ENCODE measurements at places on chromosomes 12 and 14. TPM values are rescaled to one million over a fixed set of nuclear protein-coding genes. Genes with fewer than 3 reads are reported as not detected.
A peak's percentile ranks its signal among the peaks of the same experiment; 100 is the strongest.

GRCh38 chr14:100487304-100487703 is 99.9 kb downstream of the BEGAIN start:
- no peak for DNase-seq
- H3K36me3 ChIP-seq, result peaks cover 5% of the 10 kb centered on the region
- no peak overlapping the region for H3K27ac ChIP-seq
- H3K4me1 ChIP-seq, result no peaks in the 10 kb centered on the region

Gene ASB2
- 0.54 TPM for total RNA-seq

DNA sequence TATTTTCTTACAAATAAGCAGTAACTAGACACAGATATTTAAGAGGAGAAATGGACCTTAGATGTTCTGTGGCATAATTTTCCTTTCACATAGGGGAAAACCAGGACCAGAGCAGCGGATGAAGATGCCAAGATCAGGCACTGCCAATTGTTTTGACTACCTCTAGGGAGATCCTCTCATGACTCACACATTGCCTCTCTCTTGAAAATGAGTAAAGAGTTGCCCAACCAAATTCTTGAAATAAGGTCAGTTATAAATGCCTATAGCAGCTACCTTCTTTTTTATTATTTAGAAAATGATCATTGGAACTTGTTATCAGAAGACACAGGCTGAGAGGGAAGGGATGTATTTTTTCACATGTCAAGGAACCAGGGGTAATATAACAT is 263.4 kb upstream of the PLEKHG7 start:
- H3K4me3 ChIP-seq, result no peak overlapping the region
- no peaks in the 10 kb centered on the region for H3K27me3 ChIP-seq
- H3K36me3 ChIP-seq, result no peaks in the 10 kb centered on the region
- H3K27ac ChIP-seq, result no peak overlapping the region
- DNase-seq, result peak; percentile 31
- no peaks in the 10 kb centered on the region for H3K4me1 ChIP-seq

Gene PLEKHG3
- 8.2 TPM for total RNA-seq

GRCh38 chr14:97572583-97573458 is 775.6 kb downstream of the VRK1 start:
- no peaks in the 10 kb centered on the region for H3K27me3 ChIP-seq
- H3K4me1 ChIP-seq, result no peaks in the 10 kb centered on the region
- no peak overlapping the region for H3K27ac ChIP-seq

Gene ZNF740
- total RNA-seq, result 11.7 TPM

Gene BCL2L14
- not detected for total RNA-seq

DNA sequence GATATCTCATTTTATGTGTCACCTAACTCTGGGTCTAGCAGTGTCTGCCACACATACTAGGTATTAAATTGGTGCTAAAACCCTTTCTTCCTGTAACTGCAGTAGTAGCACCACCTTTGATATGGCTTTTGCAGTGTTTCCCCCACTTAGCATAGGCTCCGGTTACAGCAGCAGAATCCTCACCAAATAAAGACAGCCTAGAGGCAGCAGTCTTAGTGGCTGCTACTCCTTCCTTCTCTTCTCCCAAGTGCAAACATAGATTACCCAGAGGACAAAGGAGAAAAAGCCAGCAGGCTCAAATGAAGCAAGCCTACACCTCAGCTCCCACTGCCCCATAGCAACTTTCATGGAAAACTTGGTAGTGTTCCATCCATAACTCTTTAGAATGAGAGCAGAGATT is 30.1 kb upstream of the ABCC9 start:
- H3K4me3 ChIP-seq, result no peak overlapping the region
- H3K36me3 ChIP-seq, result no peaks in the 10 kb centered on the region
- DNase-seq, result no peak
- no peaks in the 10 kb centered on the region for H3K27me3 ChIP-seq
- no peaks in the 10 kb centered on the region for H3K4me1 ChIP-seq
- no peak overlapping the region for H3K27ac ChIP-seq

All from IMR-90 (cell line).